Endothelial cell (in vitro differentiated cells): ENCODE measurements at places on chromosomes 3 and 15. TPM values are rescaled to one million over a fixed set of nuclear protein-coding genes. Genes with fewer than 3 reads are reported as not detected.

GRCh38 chr15:101692801-101693598 lies 31.3 kb downstream of the TARS3 start:
- H3K27me3 ChIP-seq = peaks cover 1% of the 10 kb centered on the region
- no peak overlapping the region for H3K4me3 ChIP-seq
- no peak overlapping the region for H3K27ac ChIP-seq
- no peaks in the 10 kb centered on the region for H3K4me1 ChIP-seq

DNA sequence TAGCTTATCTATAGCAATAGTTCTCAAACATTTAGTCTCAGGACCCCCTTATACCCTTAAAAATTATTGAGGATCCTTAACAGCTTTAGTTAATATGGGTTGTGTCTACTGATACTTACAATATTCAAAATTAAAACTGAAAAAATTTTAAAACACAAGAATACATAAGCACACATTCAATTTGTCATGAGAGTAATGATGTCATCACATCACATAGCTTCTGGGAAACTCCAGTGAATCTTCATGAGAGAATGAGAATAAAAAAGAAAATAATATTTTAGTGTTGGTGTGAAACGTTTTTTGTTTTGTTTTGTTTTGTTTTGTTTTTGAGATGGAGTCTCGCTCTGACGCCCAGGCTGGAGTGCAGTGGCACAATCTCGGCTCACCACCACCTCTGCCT lies 25.2 kb upstream of the ACP3 start:
- peaks cover 11% of the 10 kb centered on the region for H3K36me3 ChIP-seq
- H3K27ac ChIP-seq = no peak overlapping the region
- peaks cover 2% of the 10 kb centered on the region for H3K27me3 ChIP-seq
- no peak for DNase-seq

DNA sequence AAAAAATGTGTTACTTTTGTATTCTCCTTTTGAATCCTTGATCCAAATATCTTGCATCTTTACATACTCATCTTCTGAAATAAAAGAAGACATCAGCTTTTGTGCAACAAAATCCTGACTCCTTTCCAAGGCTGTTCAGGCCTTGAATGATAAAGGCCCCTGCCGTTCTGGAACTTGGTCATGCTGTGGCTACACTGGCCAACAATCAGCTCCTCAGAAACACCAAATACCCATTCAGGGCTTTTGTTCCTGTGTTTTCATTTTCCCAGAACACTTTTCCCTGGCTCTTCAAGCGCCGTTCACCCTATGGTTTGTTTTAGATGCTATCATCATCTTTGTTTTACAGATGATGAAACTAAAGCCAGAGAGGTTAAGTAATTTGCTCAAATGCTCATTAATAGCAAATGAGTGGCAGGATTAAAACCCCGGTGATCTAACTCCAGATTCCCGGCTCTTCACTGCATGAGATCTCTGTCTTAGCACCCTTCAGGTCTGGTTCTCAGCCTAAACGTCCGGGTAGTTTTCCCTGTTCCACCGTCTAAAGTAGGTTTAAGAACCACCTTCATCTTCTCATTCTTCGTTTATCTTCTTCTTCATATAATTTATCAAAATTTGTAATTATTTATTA lies 58.3 kb downstream of the EPHA3 start:
- H3K27me3 ChIP-seq = no peaks in the 10 kb centered on the region
- no peaks in the 10 kb centered on the region for H3K36me3 ChIP-seq
- no peak overlapping the region for H3K4me3 ChIP-seq
- no peak for DNase-seq
- H3K27ac ChIP-seq = no peak overlapping the region
- H3K4me1 ChIP-seq = no peaks in the 10 kb centered on the region

- H3K27me3 ChIP-seq = peaks cover 14% of the 10 kb centered on the region
- no peak for DNase-seq
- H3K27ac ChIP-seq = no peak overlapping the region
- peaks cover 23% of the 10 kb centered on the region for H3K4me1 ChIP-seq
Observed at GRCh38 chr3:184590795-184591194, 29.2 kb downstream of the EPHB3 start.

DNA sequence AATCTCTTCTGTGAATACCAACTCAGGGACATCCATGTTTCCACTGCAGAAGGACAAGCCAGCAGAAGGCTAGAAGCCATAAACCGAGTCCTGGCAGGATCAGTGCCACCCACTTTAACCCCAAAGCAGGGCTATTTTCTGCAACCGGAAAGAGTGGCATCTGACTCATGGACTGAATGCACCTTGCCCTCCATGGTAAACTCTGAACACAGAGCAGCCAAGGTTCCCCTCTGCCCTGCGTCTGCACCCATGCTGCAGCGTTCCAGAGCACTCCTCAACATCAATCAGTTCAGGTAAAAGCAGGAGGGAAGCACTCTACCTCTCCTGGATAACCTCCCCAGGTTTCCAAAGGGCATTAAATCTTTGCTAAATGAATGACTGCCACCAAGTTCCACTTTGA lies 801 bp upstream of the NGRN start:
- DNase-seq = no peak
- H3K4me3 ChIP-seq = peak overlapping the region; percentile 96
- peaks cover 12% of the 10 kb centered on the region for H3K27me3 ChIP-seq
- peaks cover 4% of the 10 kb centered on the region for H3K36me3 ChIP-seq

DNA sequence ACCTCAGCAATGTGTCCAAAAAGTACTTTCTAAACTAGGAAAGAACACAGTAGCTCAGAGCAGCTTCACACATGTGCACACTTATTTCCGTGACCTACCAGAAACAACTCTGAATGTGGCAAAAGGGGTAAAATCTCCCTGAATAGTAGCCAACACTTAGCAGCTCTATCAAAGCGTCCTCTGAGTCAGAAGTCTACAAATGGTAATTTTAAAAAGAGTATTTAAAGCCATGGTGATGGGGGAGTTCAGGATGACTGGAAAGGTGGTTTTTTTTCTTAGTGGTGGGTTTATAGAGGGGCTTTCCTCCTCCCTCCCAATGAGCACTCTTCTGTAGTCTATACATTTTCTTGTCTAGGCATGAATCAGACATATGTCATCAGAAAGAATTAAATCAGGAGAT lies 223.8 kb upstream of the PRICKLE2 start:
- H3K27ac ChIP-seq = no peak overlapping the region
- H3K4me1 ChIP-seq = peaks cover 2% of the 10 kb centered on the region
- no peak overlapping the region for H3K4me3 ChIP-seq
- peaks cover 11% of the 10 kb centered on the region for H3K27me3 ChIP-seq
- H3K36me3 ChIP-seq = no peaks in the 10 kb centered on the region
- no peak for DNase-seq

DNA sequence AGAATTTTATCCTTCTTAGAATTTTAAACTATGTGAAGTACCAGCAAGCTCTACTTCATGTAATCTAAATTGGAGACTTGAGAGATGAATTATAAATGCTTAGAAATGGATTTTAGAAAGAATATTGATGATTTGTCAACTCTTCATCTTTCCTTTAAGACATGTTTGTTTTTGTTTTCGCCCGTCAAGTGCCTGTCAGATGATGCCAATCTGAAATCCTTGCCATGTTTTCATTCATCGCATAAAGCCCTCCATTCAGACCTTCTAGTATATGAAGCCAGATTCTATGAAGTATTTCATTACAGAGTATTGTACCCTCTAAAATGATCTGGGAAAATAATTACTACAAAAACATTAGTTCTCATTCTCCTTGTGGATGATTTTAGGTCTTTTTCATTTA lies 223.2 kb upstream of the SOX2 start:
- DNase-seq = no peak
- no peaks in the 10 kb centered on the region for H3K36me3 ChIP-seq
- H3K4me1 ChIP-seq = peaks cover 33% of the 10 kb centered on the region
- no peaks in the 10 kb centered on the region for H3K27me3 ChIP-seq
- no peak overlapping the region for H3K27ac ChIP-seq

GRCh38 chr15:50353251-50353974 lies 1.6 kb downstream of the GABPB1 start:
- peaks cover 11% of the 10 kb centered on the region for H3K27me3 ChIP-seq
- H3K4me1 ChIP-seq = peaks cover 41% of the 10 kb centered on the region
- H3K27ac ChIP-seq = peak overlapping the region; percentile 100
- no peak for DNase-seq
- peaks cover 7% of the 10 kb centered on the region for H3K36me3 ChIP-seq
- peak overlapping the region; percentile 100 for H3K4me3 ChIP-seq

Gene SCG5
- total RNA-seq = 15.6 TPM

- H3K27ac ChIP-seq = peak overlapping the region; percentile 80
- H3K4me3 ChIP-seq = no peak overlapping the region
- no peaks in the 10 kb centered on the region for H3K36me3 ChIP-seq
- no peak for DNase-seq
- peaks cover 9% of the 10 kb centered on the region for H3K27me3 ChIP-seq
Observed at GRCh38 chr15:69854521-69855181, 243.1 kb downstream of the TLE3 start.

Gene BLM
- 11.5 TPM for total RNA-seq

GRCh38 chr3:113825090-113825489 lies 13.5 kb upstream of the GRAMD1C start:
- H3K27ac ChIP-seq = no peak overlapping the region
- no peaks in the 10 kb centered on the region for H3K36me3 ChIP-seq
- peaks cover 3% of the 10 kb centered on the region for H3K4me1 ChIP-seq
- no peak for DNase-seq
- H3K4me3 ChIP-seq = no peak overlapping the region
- H3K27me3 ChIP-seq = no peaks in the 10 kb centered on the region

Gene HRG
- total RNA-seq = not detected

- peak overlapping the region; percentile 80 for H3K27ac ChIP-seq
- peaks cover 2% of the 10 kb centered on the region for H3K27me3 ChIP-seq
- H3K4me3 ChIP-seq = peak overlapping the region; percentile 89
Observed at GRCh38 chr3:107430996-107431245, 53.7 kb downstream of the CCDC54 start.

GRCh38 chr3:71778353-71778752 lies 6.6 kb downstream of the PROK2 start:
- no peak for DNase-seq
- peaks cover 5% of the 10 kb centered on the region for H3K4me1 ChIP-seq
- H3K27ac ChIP-seq = no peak overlapping the region
- no peak overlapping the region for H3K4me3 ChIP-seq
- no peaks in the 10 kb centered on the region for H3K36me3 ChIP-seq

DNA sequence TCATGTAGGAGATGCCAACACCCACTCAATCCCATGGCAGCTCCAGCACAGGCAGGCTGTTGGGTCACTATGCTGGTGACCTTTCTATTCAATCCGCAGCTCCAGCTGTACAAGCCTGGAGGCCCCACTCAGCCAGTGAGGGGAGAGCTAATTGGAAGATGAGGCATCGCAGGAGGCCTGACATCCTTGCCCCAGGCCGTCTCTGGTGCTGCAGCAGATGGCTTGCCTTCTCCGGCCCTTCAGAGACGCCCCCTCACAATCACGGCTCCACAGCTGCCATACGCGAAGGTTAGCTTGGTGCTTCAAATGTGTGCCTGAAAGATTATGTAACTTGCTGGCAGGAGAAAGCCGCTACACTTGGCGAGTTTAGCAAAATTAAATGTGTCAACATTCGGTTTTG lies 104.2 kb upstream of the CLSTN2 start:
- no peak overlapping the region for H3K27ac ChIP-seq
- DNase-seq = no peak
- H3K4me3 ChIP-seq = no peak overlapping the region
- no peaks in the 10 kb centered on the region for H3K27me3 ChIP-seq
- H3K36me3 ChIP-seq = no peaks in the 10 kb centered on the region

GRCh38 chr3:177104299-177104992 lies 92.8 kb downstream of the TBL1XR1 start:
- H3K27me3 ChIP-seq = no peaks in the 10 kb centered on the region
- no peak overlapping the region for H3K4me3 ChIP-seq
- H3K27ac ChIP-seq = no peak overlapping the region
- peaks cover 33% of the 10 kb centered on the region for H3K4me1 ChIP-seq

DNA sequence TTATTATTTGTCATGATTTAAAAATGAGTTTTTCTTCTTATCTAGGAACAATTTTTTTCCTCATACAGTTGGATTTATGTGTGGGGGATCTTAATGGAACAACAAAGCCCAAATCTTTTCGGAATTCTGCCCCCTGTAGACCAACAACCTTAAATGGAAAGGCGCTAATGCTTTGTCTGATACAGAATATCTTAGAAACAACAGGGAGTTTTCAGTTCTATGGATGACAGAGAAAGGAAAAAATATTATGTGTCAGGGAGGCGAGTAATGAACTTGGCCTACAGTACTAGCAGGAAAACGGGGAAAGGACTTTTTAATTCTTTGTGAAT lies 592 bp downstream of the MOBP start:
- H3K4me1 ChIP-seq = no peaks in the 10 kb centered on the region
- DNase-seq = no peak
- H3K27me3 ChIP-seq = peaks cover 3% of the 10 kb centered on the region
- no peak overlapping the region for H3K27ac ChIP-seq
- peaks cover 2% of the 10 kb centered on the region for H3K36me3 ChIP-seq
- no peak overlapping the region for H3K4me3 ChIP-seq
